A549 treated with DMSO at 1 μM for 4 hours (cell line): ENCODE measurements at places on chromosomes 3 and 15. TPM values are rescaled to one million over a fixed set of nuclear protein-coding genes. Genes with fewer than 3 reads are reported as not detected.

Gene POPDC2
- 0.16 to 0.99 TPM (median 0.24 TPM) in 4 of 5 replicates, not detected in the other for total RNA-seq

Gene KBTBD8
- total RNA-seq, result 0.47 to 0.74 TPM (median 0.63 TPM) in 5 replicates

Gene EFCAB12
- total RNA-seq, result 0.40 to 0.67 TPM (median 0.51 TPM) in 5 replicates

Gene GPR149
- total RNA-seq, result not detected in 5 replicates

Gene ANKUB1
- total RNA-seq, result not detected in 5 replicates

Gene WDR93
- 0.13 to 0.21 TPM (median 0.19 TPM) in 5 replicates for total RNA-seq

Gene ZIC4
- total RNA-seq, result not detected in 5 replicates

Gene GOLGA8Q
- 0.08 TPM in 1 of 5 replicates, not detected in the others for total RNA-seq

Gene ZNF660
- not detected in 5 replicates for total RNA-seq

Gene SCG5
- 1.6 to 3.7 TPM (median 2.2 TPM) in 5 replicates for total RNA-seq

Gene TP63
- 0.42 to 0.85 TPM (median 0.75 TPM) in 5 replicates for total RNA-seq

Gene TRH
- not detected in 5 replicates for total RNA-seq

Gene PIERCE2
- total RNA-seq, result 3.2 to 4.1 TPM (median 3.8 TPM) in 5 replicates

Gene KLHL40
- total RNA-seq, result not detected in 5 replicates

Gene PLCL2
- total RNA-seq, result 6.4 to 8.8 TPM (median 7.1 TPM) in 5 replicates

Gene SRGAP3
- total RNA-seq, result 0.28 to 0.71 TPM (median 0.31 TPM) in 5 replicates

Gene SOX14
- total RNA-seq, result not detected in 5 replicates

Gene AADAC
- 18.4 to 23.3 TPM (median 21.6 TPM) in 5 replicates for total RNA-seq

Gene FSD2
- not detected in 5 replicates for total RNA-seq

Gene LDHAL6B
- not detected in 5 replicates for total RNA-seq

Gene SLC6A20
- total RNA-seq, result 0.02 to 0.09 TPM (median 0.02 TPM) in 4 of 5 replicates, not detected in the other

Gene FANCD2OS
- not detected in 5 replicates for total RNA-seq

Gene ATP13A5
- not detected in 5 replicates for total RNA-seq

Gene BTBD1
- 49.5 to 64.7 TPM (median 57.2 TPM) in 5 replicates for total RNA-seq

Gene PYGO1
- 7.5 to 9.7 TPM (median 7.9 TPM) in 5 replicates for total RNA-seq

Gene PHLDB2
- 17.2 to 32.4 TPM (median 26.6 TPM) in 5 replicates for total RNA-seq

Gene CLRN1
- not detected in 5 replicates for total RNA-seq

Gene LIPH
- 7.2 to 9.3 TPM (median 8.4 TPM) in 5 replicates for total RNA-seq

Gene NEK11
- total RNA-seq, result 3.0 to 4.3 TPM (median 4.2 TPM) in 5 replicates

Gene RAB6B
- total RNA-seq, result 1.5 to 2.4 TPM (median 1.7 TPM) in 5 replicates

Gene PIGBOS1
- total RNA-seq, result 20.6 to 33.5 TPM (median 24.5 TPM) in 5 replicates
